Hepatocyte (in vitro differentiated cells): ENCODE measurements at places on chromosomes 5 and 9. TPM values are rescaled to one million over a fixed set of nuclear protein-coding genes. Genes with fewer than 3 reads are reported as not detected.

DNA sequence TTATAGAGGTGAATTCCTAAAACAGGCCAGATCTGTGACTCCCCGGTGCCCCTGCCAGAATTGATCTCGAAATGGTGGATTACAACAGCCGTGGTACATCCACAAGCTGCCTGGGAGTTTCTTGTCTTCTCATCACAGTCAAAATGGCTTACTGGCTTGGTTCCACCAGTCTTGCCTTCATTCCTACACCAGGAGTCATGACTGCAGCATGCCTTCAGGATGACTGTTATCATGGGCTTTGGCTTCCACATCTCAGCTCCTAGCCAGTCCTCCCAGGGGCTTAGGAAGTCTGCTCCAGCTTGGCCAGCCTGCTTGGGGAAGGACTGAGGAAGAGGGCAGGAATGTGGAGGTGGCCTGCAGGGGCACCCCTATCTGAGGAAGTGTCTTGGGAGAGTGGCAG, 132.9 kb upstream of the NR3C1 start:
- H3K27me3 ChIP-seq, result no peaks in the 10 kb centered on the region

- H3K4me1 ChIP-seq, result no peaks in the 10 kb centered on the region
- H3K27me3 ChIP-seq, result no peaks in the 10 kb centered on the region
- H3K36me3 ChIP-seq, result no peaks in the 10 kb centered on the region
- no peak overlapping the region for H3K27ac ChIP-seq
- DNase-seq, result no peak
Observed at GRCh38 chr9:128333451-128333869, 6.9 kb upstream of the SLC27A4 start.

- H3K36me3 ChIP-seq, result no peaks in the 10 kb centered on the region
- no peak overlapping the region for H3K27ac ChIP-seq
- no peak for DNase-seq
- H3K4me3 ChIP-seq, result no peak overlapping the region
Observed at GRCh38 chr5:83964271-83964670, 243.6 kb upstream of the HAPLN1 start.

Gene BAAT
- 41.8 and 45.2 TPM in 2 replicates for total RNA-seq
